CD8-positive, alpha-beta memory T cell (primary cell): ENCODE measurements at places on chromosomes 12 and 14. TPM values are rescaled to one million over a fixed set of nuclear protein-coding genes. Genes with fewer than 3 reads are reported as not detected.

DNA sequence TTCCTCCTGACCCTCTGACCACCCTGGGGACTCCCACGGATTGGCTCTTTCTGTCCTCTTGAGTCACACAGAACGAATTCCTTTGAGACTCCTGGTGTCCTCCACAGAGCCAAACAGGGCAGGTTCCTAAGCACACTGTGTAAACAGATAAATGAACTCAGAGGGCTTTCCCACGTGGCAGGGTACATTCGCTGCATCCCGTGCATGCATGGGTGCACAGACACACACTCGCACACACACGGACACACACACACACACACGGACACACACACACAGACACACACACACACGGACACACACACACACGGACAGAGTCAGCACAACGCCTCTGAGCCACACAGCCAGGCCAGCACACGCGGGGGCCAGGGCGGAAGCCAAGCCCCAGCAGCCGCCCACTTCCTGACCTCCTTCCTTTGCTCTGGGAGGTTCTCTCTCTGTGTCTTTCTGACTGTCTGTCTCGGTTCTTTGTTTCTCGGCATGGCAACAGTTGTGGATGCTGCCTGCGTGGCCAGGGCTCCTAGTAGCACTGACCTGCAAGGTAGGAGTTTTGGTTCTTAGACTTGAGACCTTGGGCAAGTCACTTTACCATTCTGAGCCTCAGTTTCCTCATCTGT, 706 bp downstream of the CRACR2A start:
- DNase-seq: peak; percentile 52
- peaks cover 53% of the 10 kb centered on the region for H3K4me1 ChIP-seq
- no peaks in the 10 kb centered on the region for H3K27me3 ChIP-seq
- peak overlapping the region; percentile 97 for H3K27ac ChIP-seq
- H3K36me3 ChIP-seq: no peaks in the 10 kb centered on the region

- no peak overlapping the region for H3K4me3 ChIP-seq
- DNase-seq: no peak
- no peak overlapping the region for H3K27ac ChIP-seq
- H3K27me3 ChIP-seq: peaks cover 4% of the 10 kb centered on the region
Measured at GRCh38 chr14:21078287-21078686, 8.2 kb downstream of the ARHGEF40 start.

GRCh38 chr12:111978545-111978944, 34.4 kb downstream of the TMEM116 start:
- H3K27me3 ChIP-seq: no peaks in the 10 kb centered on the region
- H3K27ac ChIP-seq: peak overlapping the region; percentile 10
- no peaks in the 10 kb centered on the region for H3K4me1 ChIP-seq
- no peaks in the 10 kb centered on the region for H3K36me3 ChIP-seq
- H3K4me3 ChIP-seq: no peak overlapping the region

- DNase-seq: no peak
- no peaks in the 10 kb centered on the region for H3K27me3 ChIP-seq
- H3K4me1 ChIP-seq: no peaks in the 10 kb centered on the region
Measured at GRCh38 chr12:2119266-2119665, 66.5 kb downstream of the CACNA1C start.

DNA sequence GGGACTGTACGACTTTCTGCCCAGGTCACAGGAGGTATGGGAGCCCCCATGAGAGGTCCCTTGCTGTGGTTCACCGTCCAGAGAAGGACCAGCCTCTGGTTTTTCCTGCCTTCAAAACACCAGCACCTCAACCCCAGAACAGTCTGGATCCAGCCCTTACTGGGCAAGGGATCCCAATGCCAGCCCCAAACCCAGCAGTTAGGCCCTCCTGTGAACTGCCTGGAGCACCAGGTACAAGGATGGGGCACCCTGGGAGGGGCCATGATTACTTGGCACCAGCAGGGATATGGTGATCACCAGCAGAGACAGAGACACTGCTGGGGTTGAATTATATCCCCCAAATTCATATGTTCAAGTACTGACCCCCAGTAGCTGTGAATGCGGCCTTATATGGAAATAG, 20.0 kb downstream of the ANHX start:
- no peak for DNase-seq
- H3K4me1 ChIP-seq: no peaks in the 10 kb centered on the region
- no peaks in the 10 kb centered on the region for H3K27me3 ChIP-seq
- no peak overlapping the region for H3K27ac ChIP-seq
- no peak overlapping the region for H3K4me3 ChIP-seq

DNA sequence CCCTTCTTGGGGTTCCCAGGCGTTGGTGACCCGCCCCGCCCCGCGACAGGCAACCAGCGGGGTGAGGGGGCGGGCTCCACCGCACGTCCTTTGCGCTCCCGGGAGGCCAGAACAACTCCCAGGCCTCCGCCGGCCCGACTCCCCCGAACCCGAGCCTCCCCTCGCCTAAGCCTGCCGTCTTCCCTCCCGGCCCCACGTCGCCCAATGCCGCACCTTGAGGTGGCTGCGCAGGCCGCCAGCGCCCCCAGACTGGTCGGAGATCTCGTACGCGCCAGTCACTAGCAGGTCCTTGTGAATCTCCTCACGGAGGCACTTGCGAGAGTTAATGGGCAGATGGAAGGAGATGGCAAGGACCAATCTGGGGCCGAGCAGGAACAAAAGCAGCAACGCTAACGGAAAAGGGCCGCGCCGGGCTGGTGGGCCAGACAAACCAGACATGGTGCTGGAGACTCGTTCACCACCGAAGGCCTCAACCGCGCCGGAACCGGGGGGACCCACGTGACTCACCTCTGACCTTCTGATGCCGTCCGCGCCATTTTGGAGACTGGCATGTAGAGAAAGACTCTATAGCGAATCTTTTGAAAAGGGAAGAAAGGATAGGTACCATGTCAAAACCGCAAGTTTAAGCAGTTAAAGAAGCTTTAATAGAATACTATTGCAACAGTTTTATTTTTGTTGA, at the start of gene TMED10:
Gene TMED10, minus strand, starts transcription at position 471 of the 679 bp plus-strand sequence. Its CDS starts 33 bp downstream, at position 438.
- H3K27me3 ChIP-seq: no peaks in the 10 kb centered on the region
- no peaks in the 10 kb centered on the region for H3K36me3 ChIP-seq
- H3K4me3 ChIP-seq: peak within 1 kb of the TSS; percentile 87
- H3K27ac ChIP-seq: peak within 1 kb of the TSS; percentile 98
- H3K4me1 ChIP-seq: peaks cover 24% of the 10 kb centered on the region

ITPK1 gene
- polyA plus RNA-seq: 40.4 TPM

PRKD1 gene
- polyA plus RNA-seq: not detected

FGF23 gene
- not detected for polyA plus RNA-seq
